Uterus (tissue), 4 donors: ENCODE measurements at places on chromosomes 7 and 10. TPM values are rescaled to one million over a fixed set of nuclear protein-coding genes. Genes with fewer than 3 reads are reported as not detected.

NT5C2 gene
- total RNA-seq = 12.3 TPM

FBXL13 gene
- total RNA-seq = 3.1 TPM

GOT1 gene
- total RNA-seq = 26.6 TPM

DNA sequence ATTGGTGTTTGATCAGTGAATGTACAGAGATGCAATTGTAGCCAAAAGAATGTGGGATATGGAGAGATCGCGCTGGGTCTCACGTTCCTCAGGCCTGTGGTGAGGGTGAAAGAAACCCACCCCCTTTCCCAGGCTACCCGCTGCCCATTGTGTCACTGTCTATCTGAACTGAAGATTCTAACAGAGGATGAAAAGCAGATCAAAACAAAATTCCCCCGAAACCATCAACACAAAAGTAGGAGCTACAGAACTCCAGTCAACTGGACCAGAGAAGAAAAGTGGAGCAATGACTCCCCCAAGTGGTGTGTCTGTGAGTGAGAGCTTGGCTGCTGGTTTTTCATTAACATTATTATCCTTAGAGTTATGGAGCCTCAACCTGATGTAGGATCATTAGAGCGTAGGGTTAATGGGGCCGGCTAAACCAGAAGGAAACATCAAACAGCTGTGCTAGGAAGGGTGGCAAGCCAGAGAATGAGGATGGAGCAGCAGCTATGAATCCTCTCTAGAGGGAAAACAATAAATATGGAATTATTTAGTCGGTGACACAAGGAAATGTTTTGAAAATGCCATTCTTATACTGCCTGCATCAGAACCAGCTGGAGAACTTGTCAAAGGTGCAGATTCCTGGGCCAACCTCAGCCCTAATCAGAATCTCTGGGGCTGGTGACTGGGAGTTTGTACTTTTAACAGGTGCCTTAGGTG lies 38.3 kb downstream of the AKR1B1 start:
- no peak for DNase-seq

DNA sequence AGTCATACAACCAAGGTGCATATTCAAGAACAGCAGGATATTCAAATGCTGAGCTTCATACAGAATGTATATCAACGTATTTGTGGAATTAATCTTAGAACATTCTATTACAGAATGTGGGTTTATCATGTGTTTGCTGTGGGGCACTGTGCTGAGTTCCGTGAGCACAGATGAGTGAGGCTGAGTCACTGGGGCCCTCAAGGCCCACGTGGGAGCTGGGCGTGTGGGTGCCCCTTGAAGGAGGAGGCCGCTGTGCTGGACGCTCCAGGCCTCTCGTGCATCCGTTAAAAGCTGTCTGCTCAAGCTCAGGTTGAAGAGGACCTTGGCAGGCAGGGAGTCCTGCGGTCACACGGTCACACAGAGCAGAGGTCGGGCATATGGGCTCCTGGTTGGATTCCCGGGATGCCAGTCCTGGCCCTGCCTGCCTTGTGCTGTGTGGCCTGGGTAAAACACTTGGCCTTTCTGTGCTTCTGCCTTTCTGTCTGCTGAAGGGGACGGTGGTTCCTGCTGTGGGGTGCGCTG lies 70.1 kb downstream of the GLRX3 start:
- DNase-seq = no peak

DNA sequence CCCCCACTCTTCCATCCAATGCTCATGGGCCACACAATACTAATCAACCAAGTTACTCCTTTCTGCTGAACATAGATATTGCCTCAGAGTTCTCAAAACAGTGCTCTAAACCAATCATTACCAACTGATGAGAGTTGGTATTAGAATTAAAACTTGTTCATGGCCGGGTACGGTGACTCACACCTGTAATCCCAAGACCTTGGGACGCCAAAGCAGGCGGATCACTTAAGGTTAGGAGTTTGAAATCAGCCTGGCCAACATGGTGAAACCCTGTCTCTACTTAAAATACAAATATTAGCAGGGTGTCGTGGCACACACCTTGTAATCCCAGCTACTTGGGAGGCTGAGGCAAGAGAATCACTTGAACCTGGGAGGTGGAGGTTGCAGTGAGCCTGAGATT lies 8.2 kb downstream of the TM9SF3 start:
- DNase-seq = no peak

DNA sequence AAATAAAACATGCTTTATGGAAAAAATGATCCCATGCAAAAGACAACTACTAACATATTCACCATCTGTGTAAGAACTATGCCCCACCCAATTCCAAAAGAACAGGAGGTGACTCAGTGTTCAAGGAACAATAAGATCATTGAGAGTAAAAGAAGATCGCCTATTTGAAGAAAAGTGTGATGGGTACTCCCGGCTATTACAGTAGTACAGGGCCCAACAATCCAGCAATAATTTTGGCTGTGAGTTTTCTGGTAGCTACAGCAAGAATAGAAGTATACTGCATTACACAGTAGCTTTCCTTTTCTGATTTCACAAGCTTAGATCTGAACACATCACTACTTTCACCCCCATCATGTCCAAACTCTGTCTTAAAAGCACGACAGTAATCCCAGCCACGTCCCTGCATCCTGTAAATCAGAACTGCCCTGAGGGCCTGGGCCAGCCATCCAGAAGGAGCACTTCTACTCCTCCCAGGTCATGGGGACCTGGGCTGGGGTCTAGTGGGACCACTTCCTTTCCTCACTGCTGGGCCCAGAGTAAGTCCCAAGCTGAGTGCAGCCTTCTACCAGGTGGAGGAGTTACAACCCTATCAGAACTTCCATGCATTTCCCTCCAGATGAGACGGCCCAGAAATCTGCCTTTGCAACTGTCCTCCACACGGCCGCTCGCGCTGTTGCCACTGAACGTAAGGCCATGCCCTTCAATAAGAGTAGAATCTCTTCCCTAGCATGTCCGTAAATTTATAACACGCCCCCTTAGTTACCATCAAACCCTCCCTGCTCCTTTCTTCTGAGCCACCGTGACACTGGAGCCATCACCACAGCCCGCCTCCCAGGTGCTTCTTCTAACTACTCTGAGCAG lies 7.9 kb downstream of the ESYT2 start:
- DNase-seq = no peak

DNA sequence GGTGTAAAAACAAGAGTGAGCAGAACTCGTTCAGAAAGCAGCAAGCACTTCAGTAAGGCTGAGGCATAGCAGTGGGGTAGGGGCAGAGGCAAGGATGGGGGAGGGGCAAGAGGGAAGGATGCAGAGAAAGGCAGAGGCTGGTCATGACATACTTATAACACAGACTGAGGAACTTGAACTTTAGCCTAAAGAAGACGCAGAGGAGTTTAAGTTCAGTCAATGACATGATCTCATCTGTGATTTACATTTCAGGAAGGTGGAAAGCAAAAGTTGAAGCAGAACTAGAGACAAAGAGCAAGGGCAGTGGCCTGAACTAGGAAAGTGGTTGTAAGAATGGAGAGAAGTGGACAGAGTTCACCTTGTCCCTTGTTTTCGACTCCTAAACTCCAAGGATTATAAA lies 15.8 kb downstream of the MACC1 start:
- DNase-seq = no peak

GRCh38 chr7:135512135-135512887 lies 2.4 kb upstream of the CNOT4 start:
- DNase-seq = no peak

DNA sequence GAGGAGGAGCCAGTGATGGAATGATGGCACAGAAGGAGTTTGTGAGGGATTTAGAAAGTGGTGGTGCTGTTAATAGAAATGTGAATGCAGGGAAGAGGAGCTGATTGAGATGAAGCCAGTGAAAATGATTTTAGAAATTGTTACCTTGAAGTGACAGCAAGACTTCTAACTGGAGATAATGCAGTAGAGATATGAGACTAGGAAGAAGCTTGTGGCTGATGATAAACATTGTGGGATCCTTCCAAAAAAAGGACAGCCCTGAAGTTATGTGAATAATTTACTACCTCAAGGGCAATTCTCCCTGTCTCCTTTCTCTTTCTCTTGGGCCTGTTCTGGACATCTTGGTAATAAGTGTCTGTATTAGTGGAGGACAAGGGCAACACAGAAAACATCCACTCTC lies 138.6 kb downstream of the LSMEM1 start:
- DNase-seq = no peak

GRCh38 chr7:33550979-33551378 lies 354.4 kb upstream of the BMPER start:
- no peak for DNase-seq

GRCh38 chr7:158414002-158414401 lies 173.6 kb downstream of the PTPRN2 start:
- no peak for DNase-seq

DNA sequence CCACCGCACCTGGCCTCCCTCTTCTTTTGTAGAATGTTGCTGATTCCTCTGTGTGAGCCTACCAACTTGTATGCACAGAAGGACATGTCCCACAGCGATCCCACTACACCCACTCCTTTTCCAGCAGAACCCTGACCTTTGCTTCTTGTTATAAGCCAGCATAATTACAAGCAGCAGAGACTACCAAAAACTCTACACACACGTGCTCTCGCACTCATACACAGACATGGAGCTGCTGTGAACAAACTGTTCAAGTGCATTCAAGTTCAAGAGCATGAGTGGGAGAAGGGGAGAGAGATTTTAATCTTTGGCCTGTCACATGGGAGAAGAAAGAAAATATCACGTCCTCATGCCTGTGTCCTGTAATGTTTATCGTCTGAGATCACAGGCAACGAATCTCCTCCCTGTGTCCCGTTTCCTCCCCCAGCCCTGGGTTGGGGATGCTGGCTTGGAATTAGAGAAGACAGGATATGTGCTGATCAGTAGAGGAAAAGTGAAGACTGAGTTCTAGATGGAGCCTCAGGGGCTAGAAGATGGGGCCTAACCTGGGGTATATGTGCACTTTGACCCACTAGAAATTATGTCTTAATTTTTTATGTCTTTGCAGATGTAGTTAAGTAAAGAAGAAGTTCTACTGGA lies 79.6 kb downstream of the NHLRC2 start:
- no peak for DNase-seq

DNA sequence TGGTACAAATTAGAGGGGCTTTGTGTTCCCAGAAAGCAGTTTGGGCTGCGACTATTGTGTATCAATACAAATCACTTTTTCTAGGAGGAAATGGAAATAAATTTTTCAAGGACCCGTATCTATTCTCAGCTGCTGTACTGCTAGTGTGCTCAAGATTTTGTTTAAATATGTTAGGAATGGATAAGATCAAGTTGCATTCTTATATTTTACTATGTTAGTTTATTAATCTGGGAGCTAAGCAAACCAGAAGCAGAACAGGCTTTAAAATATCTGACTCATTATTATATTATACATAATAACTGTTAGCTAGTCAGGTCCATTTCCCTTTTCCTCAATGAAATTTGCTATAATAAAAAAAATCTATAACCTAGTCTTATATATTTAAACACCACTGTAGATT lies 11.1 kb upstream of the GLCCI1 start:
- DNase-seq = no peak

DNA sequence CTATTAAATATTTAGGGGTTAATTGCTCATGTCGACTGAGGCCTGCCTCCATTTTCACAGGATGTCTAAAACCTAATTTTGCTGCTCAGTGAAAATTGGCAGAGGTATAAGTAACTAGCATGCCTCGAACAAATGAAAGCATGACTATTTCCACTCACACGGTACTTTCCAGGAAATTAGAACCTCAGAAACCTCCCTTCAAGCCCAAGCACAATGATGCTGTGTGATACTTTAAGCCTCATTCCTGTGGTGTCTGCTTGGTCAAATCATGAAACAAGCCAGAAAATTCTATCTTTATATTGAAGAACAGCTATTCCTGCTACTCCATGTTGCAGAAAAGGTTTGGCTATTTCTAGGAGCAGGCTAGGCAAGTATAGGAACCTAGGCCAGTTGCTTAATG lies 203.0 kb downstream of the SORCS3 start:
- no peak for DNase-seq

DNA sequence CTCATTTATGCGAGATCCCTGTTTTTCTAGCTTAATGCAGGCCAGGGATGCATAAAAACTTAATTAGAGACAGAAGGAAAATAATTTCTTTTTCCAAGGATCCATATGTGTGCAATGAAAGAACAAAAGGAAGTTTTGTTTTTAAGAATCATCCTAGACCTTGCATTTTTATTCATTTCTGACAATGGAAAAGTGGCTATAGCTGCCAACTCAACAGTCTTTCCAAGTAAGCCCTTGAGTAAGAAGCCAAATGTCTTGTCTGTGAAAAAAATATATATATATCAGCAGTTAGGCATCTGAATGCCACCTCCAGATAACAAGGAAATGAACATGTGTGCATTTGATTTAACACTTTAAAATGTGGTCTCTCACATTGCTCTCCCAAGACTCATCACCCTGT lies 1397.6 kb downstream of the GATA3 start:
- no peak for DNase-seq

GRCh38 chr10:98400482-98400881 lies 14.5 kb downstream of the PYROXD2 start:
- DNase-seq = no peak

DNA sequence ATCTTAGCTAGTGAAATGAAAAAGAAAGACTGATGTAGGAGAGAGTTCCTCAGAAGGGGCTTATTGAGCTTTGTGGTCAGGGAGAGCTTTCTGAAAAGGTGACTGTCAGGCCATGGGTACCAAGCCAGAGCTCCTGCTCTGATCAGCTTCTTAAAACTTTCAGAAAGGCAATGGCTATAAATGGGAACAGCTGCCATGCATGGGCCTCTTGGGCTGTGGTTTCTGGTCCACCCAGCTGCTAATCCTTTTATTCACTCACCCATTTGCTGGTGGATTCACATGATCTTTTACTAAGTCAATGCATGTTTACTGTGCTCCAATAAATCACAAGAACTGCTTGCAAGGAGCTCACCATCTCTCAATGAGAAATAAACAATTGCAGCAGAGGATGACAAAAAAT lies 60.1 kb upstream of the ZPBP start:
- DNase-seq = no peak

- DNase-seq = no peak
Measured at GRCh38 chr10:132974886-132975830, 32.8 kb upstream of the CFAP46 start.

DNA sequence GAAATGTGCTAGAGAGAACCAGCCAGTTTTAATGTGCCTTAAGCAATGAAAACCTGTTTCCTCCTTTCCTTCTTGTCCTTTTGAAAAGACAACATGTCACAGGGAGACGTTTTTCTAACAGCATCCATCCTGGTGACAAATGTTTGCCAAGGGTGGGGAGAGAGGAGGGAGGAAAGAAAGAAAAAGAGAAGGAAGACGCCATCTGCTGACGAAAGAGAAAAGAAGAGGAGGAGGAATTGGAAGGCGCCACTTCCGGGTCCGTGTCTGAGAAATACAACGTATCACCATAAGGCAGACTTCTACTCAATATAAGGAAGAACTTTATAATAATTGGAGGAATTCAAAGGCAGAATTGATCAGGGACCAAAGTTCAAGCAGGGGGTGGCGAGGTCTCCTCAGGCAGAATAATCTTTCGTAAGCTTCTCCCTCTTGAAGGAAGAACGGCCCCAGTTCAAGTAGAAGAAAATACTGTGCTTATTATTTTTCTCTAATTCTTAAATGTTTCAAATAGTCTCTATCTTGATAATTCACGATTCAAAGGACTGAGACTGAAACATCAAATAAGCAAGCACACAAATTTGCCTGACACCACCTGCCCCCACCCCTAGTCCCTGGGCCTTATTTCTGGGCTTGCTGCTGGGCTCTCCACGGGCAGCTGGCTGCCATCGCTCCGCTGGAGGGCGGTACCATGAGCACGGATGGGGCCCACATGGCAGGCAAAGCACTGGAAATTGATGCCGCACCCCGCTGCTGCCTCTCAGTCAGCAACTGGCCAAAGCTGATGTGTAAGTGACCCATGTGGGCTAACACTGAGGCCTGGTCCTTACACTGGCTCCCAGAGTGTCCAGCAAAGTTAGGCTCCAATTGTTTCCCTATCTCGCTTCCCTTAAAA lies 273.7 kb upstream of the KLF14 start:
- peak; percentile 53 for DNase-seq

- peak; percentile 87 for DNase-seq
Measured at GRCh38 chr7:27173956-27174873, at the start of gene HOXA10. TSS of gene HOXA10 (minus strand) at chr7:27174320. CDS start at chr7:27174306, 14 bp downstream.
